ENCODE measurements at places on chromosomes 3 and 15.

GRCh38 chr3:149384911-149385321 lies 7.5 kb upstream of the TM4SF1 start:
- DNase-seq, result no peak

DNA sequence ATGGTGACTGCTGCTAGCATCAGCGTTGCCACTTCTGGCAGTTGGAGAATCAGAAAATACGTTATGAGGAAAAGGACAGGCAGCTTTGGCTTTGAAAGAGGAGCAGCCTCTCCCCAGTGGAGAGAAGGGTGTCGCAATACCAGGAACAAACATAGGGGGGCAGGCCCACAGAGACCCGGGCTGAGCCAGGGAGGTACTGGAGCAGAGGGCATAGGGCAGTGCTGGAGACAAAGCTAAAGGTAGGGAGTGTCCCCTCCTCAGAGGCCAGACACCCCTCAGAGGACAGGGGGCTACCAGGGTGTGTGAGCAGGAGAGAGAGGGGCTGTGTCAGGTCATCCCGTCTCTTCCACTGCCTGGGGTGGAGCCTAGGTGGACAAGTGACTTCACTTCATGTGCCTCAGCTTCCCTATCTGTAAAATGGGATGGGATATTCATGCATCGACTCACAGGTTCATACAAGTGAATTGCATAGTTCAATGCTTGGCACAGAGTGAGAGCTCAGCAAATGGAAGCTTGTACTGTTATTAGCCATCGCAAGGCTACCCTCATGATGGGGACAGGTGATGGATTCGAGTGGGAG lies 49.7 kb upstream of the LIMD1 start:
- no peak for DNase-seq

DNA sequence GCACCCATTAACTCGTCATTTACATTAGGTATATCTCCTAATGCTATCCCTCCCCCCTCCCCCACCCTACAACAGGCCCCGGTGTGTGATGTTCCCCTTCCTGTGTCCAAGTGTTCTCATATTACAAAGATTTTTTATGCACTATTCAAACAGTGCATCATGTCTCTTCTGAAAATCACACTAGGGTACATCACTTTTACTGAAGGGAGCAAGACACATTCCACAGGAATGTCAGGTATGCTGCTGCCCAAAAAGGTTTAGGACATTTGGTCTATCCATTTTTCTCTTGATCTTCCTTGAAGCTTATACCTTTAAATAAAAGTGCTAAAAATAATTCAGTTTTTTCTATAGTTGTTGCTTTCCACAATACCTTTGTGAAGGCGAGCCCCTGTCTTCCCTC lies 9.2 kb upstream of the EPHA3 start:
- DNase-seq, result no peak

- no peak for DNase-seq
Observed at GRCh38 chr15:44132057-44132456, 63.0 kb downstream of the FRMD5 start.

- no peak for DNase-seq
Observed at GRCh38 chr3:123124971-123125370, 58.1 kb downstream of the PDIA5 start.

- DNase-seq, result no peak
Observed at GRCh38 chr3:184315543-184315867, 1.1 kb downstream of the EIF4G1 start.

DNA sequence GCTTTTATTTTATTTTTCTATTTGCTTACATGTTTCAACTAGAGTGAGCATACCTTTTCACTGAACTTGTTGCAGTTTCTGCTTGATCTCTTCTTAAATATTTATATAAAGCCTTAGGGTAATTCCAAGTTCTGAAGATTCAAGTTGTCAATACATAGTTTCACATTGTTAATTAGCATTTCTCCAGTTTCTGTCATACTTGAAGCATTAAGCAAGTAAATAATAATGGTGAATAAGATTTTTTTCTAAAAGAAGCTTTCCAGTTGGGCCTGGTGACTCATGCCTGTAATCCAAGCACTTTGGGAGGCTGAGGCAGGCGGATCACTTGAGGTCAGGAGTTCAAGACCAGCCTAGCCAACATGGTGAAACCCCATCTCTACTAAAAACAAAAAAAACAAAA lies 53.9 kb downstream of the CALML4 start:
- no peak for DNase-seq

DNA sequence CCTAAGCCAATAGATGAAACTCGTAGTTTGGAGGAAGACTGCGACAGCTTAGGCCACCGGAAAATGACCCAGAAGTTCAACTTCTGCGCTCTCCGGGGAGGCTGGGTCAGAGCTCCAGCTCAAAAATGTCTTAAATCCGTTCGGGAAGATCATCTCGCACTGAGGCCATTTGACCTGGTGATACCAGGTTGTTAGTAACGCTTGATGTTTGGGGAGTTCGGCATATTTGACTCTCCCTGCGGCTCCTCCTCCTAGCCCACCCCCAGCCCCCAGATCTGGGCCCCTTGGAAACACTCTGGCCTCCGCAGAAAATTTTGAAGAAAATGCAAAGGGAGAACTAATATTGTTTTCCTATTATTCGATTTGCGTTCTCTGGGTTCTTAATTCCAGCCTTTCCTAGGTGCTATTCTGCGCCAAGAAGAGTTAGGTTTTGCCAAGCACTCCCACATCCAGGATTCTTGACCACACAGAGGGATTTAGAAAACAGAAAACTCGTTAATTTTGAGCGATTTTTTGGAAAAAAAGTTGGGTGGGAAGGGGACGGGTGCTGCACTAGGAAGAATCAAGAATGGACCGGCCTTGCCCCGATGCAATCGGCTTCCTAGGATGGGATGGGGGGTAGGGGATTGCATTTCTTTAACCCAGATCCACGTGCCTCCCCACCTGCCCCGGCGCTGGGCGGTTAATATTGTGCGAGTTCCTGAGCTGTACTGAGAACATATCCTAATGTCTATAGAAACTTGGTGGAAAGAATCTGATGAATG lies 50.0 kb downstream of the ZIC4 start:
- DNase-seq, result no peak

DNA sequence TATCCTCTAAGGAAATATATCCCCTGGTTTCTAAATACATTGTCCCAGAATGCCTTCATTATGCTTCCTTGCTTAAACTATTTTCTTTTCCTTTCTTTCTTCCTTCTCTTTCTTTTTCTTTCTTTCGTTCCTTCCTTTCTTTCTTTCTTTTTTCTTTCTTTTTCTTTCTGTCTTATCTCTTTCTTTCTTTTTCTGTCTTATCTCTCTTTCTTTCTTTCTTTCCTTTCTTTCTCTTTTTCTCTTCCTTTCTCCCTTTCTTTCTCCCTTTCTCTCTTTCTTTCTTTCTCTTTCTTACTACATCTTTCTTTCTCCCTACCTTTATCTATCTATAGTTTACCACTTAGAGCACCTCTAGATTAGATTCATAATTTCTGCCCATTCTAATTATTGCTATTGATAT lies 552.1 kb downstream of the PYDC2 start:
- no peak for DNase-seq

GRCh38 chr3:181534781-181535221 lies 176.9 kb upstream of the SOX2 start:
- DNase-seq, result no peak

DNA sequence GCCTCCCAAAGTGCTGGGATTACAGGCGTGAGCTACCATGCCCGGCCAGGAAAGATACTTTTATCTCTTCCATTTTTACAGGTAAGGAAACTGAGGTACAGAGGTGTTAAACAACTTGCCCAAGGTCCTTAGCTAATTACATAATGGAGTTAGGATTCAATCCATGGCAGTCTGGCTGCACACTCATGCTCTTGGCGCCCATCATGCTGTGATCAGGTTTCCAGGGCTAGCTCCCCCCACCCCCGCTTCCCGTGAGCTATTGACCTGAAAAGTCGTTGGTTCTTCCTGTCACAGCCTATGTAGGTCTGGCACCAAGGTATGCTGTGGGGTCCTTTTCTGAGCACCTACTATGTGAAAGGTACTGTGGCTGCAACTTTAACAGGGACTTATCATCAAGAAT lies 55.9 kb upstream of the LARS2 start:
- DNase-seq, result no peak

DNA sequence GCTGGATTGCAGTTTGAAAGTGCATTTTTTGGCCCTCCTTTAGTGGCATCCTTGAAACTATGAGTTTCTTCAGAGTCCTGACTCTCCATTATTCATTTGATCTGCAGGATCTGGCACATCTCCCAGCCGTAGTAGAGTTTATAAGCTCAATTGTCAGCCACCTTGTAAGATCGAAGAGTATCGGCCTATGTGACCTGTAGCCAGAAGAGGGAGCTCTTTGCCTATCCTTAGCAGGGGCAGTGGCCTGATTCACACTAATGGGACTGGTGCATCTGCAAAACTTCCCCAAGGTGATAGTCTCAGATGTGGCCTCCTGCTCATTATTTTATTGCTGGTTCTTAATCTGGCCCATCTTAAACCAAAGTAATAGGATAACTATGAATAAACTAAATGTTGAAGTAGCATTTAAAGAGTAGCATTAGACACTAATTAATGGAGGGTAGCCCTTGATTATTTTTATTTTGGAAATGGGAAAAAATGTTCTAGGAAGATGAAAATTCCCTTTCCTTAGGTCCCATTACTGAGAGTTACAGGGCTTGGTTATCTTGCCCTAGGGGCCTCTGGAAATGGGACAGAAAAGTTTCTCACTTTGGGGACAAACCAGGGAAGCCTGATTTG lies 21.2 kb downstream of the GCSAM start:
- no peak for DNase-seq

DNA sequence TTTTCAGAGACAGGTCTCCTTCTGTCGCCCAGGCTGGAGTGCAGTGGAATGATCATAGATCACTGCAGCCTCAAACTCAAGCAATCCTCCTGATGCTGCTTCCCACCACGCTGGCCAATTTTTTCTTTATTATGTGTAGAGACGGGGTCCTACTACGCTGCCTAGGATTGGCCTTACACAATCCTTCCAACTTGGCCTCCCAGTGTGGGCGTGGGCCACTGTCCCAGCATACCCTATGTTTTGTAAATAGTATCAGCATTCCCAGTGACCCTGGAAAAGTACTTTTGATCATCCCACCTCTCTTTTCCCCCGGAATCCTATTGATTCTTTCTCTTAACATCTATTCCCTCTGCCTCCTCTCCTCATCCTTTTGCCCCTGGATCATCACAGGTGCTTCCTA lies 36.9 kb downstream of the SLC28A2 start:
- DNase-seq, result no peak

- DNase-seq, result no peak
Observed at GRCh38 chr3:43874731-43875130, 184.0 kb downstream of the ABHD5 start.

GRCh38 chr3:18092726-18093125 lies 332.4 kb downstream of the SATB1 start:
- no peak for DNase-seq

DNA sequence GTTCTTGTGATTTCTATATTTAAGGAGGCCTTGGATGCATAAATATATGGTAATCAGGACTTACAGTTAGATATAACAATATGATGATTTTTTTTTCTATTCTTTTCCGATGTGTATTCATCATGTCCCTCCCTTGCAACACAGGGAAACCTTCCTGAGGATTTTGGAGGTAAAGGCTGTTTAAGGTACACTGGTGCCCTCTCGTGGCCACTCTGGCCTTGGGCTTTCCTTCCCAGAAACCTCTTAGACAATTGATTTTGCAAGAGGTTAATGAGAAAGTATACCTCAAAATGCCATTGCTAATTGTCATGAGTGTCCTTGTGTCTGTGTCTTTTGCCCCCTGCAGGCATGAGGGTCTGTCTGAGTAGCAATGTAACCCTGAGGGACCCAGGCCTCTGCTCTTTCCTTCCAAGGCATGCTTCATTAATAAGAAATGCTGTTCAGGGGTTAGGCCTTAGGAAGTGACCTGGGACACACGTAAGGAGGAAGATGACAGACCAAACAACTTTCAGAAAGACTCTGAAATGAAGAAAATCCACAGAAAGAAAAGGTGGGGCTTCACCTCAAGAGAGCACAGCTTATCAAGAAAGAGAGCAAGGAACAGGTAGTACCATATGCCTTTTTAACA lies 70.3 kb upstream of the PPP2R3A start:
- DNase-seq, result peak; percentile 10

- DNase-seq, result no peak
Observed at GRCh38 chr3:184539801-184540435, 21.7 kb upstream of the EPHB3 start.

- no peak for DNase-seq
Observed at GRCh38 chr15:66877477-66878271, 175.6 kb downstream of the SMAD6 start.

GRCh38 chr3:163518065-163518464 lies 1560.2 kb downstream of the SI start:
- no peak for DNase-seq

DNA sequence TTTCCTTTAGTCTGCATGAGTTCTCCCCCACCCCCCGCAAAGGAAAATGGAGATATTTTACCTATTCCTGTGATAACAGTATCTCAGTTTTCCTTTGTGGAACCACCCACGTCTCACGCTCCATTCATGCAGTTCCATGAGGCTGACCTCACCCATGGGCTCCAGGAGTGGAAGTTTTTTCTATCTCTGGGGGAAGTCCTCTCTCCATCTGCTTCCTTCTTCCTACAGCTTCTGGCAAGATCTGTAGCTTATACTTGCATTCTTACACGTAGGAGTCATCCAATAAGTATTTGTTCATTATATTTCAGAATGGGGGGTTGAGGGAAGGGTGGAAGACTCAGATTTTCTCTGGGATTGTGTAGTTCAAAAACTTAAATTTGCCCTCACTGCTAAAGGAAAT lies 5.8 kb upstream of the GLCE start:
- DNase-seq, result no peak

GRCh38 chr3:10463533-10464434 lies 41.6 kb downstream of the ATP2B2 start:
- DNase-seq, result no peak

DNA sequence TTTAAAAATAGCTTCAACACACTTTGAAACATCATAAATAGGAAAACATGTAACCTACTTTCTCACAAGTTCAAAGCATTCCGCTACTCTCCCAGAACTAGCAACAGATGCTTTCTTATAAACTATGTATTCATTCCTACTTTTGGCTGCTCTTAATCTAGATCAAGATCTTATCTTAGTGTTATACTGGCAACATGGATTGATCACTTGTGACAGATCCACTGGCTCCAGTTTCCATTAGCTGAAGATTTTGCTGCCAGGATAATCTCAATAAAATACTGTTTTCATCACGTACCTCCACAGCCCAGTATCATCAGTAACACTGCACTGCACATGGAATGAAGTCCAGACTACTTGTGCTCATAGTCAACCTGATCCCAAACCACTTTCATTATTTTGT lies 491.7 kb upstream of the AGTR1 start:
- no peak for DNase-seq

DNA sequence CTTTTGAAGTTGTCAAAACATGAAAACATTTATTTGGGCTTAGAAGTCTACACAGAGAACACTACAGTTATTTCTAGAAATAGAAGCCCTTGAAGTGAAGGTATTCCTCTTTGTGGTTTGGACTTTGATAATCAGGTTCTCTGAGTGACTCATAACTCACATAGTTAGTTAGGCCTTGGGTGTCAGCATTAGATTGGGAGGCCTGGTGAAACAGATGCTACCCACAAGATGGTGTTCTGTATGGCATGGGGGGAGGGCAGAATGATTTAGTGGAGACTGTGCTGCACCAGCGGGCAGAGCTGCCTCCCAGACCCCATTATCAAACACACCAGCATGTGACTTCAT lies 108.9 kb upstream of the ETV5 start:
- DNase-seq, result peak; percentile 53

- peak; percentile 17 for DNase-seq
Observed at GRCh38 chr3:38164643-38164951, 740 bp upstream of the OXSR1 start.

GRCh38 chr3:107817076-107817475 lies 273.8 kb downstream of the CD47 start:
- DNase-seq, result no peak
